ENCODE measurements at places on chromosomes 13 and 19.

DNA sequence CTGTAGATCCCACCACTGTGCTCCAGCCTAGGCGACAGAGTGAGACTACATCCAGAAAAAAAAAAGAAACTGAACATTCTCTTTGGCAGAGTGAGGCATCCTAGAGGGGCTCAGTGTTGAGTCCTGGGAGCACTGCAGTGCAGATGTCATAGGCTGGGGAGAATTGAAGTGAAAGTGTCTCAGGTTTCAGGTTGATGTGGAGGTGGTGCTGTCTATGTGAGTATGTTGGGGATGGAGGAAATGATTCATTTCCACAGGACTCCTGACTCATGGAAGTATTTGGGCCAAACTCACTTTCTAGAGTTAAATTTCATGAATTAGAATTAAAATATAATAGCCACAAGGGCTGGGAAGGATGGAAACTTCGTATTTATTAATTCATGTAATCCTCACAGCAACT, 134.4 kb upstream of the TSC22D1 start:
- no peak for DNase-seq

- no peak for DNase-seq
Observed at GRCh38 chr13:42275098-42275471, 3.1 kb downstream of the AKAP11 start.

- DNase-seq, result no peak
Observed at GRCh38 chr13:109869312-109870237, 83.2 kb upstream of the IRS2 start.

GRCh38 chr13:89214185-89214584, 1543.0 kb downstream of the SLITRK5 start:
- DNase-seq, result no peak

DNA sequence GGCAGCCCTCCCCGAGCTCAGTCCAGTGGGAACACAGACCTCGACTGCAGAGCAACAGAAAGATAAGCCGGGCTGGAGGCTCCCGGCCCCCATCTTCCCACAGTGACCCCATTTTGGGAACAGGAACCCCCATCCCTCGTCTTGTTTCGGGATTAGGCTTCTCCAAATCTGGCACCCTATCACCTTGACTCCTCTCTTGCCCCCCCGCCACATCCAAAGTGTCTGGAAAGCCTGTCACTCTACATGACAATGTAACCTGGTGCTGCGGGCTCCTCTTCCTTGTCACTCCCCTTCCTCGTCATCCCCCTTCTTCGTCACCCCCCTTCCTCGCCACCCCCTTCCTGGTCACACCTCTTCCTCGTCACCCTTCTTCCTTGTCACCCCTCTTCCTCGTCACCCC, 10.1 kb downstream of the PAK4 start:
- no peak for DNase-seq

- no peak for DNase-seq
Observed at GRCh38 chr19:9996541-9996940, 13.8 kb downstream of the COL5A3 start.
